CD4-positive, alpha-beta memory T cell (primary cell): ENCODE measurements at places on chromosomes 6 and 20.

DNA sequence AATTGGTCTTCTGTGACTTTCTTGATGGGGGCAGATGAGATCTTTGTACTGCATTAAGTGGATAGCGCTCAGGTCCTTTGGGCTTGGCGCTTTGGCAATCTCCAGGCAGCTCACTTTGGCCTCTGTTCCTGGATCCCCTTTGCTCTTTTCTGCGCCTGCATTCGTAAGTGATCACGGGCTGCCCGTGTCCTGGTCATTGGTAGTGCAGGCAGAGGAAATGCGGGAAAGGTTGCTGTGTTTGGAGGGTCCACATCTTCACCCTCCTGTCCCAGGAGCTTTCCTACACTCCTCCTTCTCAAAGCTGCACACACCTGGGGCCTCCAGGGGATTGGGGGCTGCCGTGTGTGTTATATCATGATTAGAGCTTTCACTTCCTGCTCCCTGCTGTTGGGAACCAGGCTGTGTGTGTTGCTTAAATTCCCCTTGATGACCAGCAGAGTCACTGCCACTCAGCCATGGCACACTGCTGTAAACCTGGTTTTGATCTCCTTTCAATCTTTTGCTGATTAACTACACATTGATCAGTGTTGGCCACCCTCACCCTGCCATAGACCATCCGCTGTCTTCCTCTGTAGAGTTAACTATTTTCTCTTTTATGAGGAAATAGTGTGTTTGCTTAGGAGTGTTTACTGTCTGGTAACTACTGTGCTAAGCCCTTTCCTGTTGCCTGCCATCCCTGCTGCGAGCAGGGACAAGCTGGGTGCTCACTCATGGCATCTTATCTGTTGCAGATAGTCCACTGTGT is 13.0 kb upstream of the SNHG17 start:
- DNase-seq: no peak

DNA sequence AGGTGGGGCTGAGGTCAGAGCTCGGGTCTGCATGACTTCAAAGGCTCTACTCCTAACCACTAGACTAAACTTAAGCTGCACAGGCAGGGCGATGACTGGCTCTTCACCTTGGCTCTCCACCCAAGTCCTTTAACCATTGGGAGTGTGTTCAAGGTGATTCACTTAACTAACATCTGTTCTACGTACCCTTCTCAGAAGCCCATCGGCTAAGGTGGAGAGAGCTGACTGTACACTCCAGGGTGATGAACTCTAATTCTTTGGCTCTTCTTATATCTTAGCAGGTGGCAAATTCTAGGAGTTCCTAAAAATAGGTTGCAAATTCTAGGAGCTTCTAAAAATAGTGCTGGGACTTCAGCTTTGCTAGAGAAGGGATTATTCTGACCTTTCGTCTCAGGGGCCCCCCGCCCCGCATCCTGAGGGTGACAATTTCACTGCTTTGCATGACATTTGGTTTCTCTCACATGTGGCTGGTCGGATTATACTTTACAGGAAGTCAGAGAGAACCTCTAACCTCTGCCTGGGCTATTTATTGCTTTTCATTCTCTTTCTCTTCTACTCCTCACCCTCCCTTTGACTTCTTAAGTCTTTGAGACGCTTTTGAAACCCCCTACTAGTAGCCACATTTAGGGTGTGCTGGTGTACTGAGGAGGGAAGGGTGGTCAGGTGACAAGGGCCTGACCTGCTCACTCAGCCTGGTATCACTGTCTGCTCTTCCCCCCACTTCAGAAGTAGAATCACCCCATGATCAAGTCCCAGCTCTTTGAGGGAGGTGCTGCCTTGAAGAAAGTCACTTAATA is 55.5 kb downstream of the PRDM1 start:
- DNase-seq: peak; percentile 17

DNA sequence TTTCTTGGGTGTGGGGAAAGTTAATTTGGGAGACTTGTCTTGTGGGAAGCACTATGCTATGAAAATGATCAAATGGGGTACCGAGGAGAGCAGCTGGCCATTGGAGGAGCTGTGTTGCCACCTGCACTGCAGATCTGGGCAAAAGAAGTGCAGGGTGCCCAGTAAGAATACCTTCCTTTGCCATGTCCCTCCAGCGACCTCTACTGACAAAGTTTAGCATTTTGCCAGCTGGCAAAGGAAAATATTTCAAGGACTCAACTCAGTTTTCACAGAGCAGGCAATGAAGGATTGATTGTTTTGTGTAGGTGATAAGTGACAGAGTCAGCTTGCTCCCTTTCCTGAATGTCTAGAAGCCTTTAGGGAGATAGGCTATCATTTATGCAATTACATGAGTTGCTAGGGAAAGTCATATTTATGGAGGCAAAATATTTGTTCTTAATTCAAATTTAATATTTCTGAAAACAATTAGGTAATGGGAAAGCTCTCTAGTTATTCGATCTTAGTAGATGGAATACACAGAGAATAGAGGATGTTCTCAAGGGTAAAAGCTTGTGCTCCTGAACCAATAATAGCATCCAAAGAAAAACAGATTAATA is 118.4 kb downstream of the FARS2 start:
- no peak for DNase-seq

GRCh38 chr6:142943711-142944123 is 1.3 kb downstream of the HIVEP2 start:
- peak; percentile 69 for DNase-seq

GRCh38 chr6:11865680-11866300 is 87.2 kb upstream of the ADTRP start:
- DNase-seq: no peak
